ENCODE measurements at places on chromosomes 5 and 9.

- no peak for DNase-seq
These were observed 24.4 kb upstream of the SYNPO start for GRCh38 chr5:150616024-150616470.

DNA sequence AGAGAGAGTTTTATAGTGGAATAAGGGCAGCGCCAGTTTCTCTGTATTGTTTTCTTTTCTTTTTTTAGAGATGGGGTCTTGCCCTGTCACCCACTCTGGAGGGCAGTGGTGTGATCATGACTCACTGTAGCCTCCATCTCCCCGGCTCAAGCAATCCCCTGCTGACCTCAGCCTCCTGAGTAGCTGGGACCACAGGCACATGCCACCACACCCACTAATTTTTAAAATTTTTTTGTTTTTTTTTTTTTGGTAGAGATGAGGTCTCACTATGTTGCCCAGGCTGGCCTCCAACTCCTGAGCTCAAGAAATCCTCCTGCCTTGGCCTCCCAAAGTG, 119.0 kb downstream of the PIK3R1 start:
- no peak for DNase-seq

- no peak for DNase-seq
These were observed 386.9 kb upstream of the SMC2 start for GRCh38 chr9:103707181-103707580.

DNA sequence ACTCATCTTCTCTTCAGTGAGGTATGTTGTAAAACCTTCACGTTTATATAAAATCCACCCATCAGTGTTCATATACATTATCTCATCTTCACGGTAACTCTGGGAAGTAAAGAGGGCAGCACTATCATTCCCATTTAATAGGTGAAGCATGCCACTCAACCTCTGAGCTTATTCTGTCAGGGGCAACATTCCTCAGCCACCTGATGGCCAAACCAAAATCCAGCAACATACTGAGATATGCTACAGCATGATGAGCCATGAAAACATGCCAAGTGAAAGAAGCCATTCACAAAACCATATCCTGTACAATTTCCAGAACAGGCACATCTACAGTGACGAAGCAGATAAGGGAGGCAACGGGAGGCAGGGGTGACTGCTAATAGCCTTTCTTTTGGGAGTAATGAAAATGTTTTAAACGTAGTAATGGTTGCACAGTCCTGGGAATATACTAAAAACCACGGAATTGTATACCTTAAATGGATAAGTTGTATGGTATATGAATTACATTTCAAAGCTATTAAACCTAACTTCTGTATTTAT, 167.4 kb downstream of the TSSK1B start:
- DNase-seq: no peak

GRCh38 chr5:107455111-107455544, 215.6 kb downstream of the EFNA5 start:
- DNase-seq: no peak

Measured in activated CD4-positive, CD25-positive, alpha-beta regulatory T cell treated with anti-CD3 and anti-CD28 coated beads, Interleukin-2, amount 50 U/mL, for 16 hours (primary cell).